ENCODE measurements at places on chromosomes 1 and 21.

DNA sequence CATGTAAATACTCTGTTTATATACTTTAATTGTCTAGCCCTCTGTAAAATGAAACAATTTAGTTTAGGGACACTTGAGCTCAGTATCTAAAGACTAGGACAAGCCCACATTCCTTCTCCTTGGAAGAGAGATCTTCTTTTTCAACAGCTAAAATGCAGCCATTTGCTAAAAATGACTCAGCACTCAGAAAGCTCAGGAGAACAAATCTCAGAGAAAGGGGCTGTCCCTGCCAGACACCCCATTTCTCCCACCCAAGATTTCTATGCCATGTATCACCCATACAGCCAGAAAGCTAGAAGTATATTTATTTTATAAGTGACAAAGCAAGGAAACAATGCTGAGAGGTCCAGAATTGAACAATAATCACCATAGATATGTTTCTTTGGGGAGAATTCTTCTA is 23.2 kb upstream of the PRDX6 start:
- no peak for DNase-seq

- no peak for DNase-seq
These were observed 10.4 kb upstream of the BOLA1 start for GRCh38 chr1:149888999-149889289.

DNA sequence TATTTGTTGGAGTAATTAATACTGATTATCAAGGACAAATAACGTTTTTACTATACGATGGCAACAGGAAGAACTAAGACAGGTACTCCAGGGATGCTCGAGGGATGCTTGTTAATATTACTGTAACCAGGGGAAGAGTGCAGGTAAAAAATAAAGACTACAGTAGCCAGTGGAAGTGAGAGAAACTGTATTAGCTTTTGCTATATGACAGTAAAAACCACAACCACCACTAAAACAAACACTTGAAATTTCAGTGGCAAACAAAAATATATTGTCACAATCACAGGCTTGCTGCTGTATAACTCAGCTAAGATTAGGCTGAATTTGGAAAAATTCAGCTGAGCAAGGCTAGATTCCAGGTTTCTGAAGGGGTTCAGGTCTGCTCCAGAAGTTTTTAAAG is 812.6 kb upstream of the ADGRL4 start:
- DNase-seq: no peak

- no peak for DNase-seq
These were observed 56.7 kb downstream of the MRPL39 start for GRCh38 chr21:25550352-25551120.

DNA sequence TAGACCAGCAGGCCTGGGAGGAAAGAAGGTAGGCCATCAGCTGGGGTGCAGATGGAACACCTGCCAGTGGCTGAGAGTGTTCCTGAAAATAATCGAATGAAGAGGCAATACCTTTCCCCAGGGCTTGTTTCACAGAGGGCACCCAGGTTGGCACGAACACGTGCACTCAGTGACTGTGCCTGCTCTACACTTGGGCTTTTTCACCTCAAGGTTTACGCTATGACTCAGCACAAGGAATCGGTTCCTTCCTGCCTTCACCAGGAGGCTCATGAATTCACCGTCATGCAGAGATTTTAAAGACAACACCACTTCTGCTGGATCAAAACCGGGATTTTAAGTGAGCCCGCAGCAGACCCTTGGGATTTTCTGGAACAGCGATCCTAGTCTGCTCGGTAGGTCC is 118.5 kb upstream of the ADAR start:
- no peak for DNase-seq

DNA sequence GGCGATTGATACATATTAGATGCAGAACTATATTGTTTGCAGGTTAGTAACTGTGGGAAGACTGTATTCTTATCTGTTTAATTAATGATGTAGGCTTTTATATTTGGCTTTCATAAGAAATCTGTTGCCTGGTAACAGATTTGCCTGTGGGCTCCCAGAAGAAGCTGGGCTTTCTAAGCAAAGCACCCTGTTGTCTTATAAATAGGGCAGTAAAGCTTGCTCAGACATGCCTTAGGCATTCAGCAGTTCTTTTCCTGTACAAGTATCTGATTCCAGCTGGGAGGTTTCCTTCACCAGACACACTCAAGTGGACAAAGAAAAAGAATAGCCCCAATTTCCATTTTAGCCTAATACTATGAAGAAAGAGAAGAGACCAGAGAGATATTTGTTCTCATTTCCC is 524.0 kb downstream of the LRRIQ3 start:
- DNase-seq: no peak

DNA sequence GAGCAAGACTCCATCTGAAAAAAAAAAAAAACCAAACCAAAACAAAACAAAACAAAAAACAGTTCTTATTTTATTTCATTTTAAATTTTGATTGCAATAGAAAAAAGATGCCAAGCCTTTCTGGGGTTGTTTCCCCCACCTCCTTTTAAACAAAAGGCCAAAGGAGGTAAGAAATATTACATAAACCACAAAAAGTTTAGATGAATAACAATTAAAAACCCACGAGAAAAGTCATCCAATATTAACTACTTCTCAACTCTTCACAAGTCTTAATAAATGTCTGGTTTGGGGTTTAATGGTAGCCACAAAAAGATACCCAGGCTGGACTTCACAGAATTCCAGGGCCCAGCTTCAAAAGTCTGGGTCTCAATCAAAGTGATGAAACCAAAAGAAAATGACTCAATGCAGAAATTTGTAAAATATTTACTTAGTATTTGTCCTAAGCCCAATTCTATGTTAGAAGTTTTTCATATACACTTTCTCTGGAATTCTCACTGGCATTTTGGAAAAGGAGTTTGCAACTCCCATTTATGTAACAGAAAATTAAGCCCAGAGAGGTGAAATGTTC is 47.0 kb upstream of the SDC3 start:
- no peak for DNase-seq

- DNase-seq: no peak
These were observed 43.0 kb upstream of the IKBKE start for GRCh38 chr1:206427291-206427690.

DNA sequence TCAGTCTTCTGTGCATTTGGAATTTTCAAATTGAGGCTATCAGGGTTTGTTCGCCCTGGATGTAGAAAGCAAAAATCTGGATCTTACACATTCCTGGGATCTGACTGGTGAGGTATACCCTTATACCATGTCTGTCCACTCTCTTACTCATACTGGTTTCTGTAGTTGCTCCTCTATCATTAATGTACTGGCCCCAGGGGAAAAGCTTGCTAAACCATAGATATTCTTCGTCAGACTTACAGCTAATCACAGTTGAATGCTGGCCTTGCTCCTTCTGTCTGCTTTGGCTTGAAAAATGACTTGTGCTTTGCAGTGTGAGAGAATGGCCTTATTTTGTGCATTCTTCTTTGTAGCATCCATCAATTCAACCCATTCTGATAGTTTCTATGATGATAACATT is 30.5 kb downstream of the TBCE start:
- DNase-seq: no peak

- DNase-seq: no peak
These were observed 3.2 kb upstream of the TAL1 start for GRCh38 chr1:47235241-47235681.

DNA sequence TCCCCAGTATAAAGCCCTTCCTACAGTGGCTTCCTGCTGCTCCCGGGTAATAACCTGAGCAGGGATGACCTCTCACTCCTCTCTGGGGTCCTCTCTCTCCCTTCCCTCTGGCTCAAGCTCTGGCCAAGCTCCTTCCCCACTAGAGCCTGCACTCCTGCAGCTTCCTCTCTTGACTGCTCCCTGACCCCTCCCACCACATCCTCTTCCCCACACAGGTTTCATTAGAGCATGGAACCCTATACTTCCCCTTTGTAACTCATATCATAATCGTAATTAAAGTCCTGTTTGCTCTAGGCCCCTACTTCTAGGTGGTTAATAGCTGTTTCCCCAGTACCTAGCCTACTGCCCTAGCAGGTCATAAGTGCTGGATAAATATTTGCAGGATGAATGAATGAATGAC is 146.2 kb downstream of the C1orf21 start:
- no peak for DNase-seq

GRCh38 chr1:10916991-10917390 is 95.5 kb upstream of the TARDBP start:
- DNase-seq: no peak

GRCh38 chr1:21605964-21606705 is 63.0 kb downstream of the RAP1GAP start:
- no peak for DNase-seq

- no peak for DNase-seq
These were observed 717 bp downstream of the UBIAD1 start for GRCh38 chr1:11273595-11274234.

GRCh38 chr1:201938440-201939035 is 7.8 kb downstream of the LMOD1 start:
- DNase-seq: no peak

DNA sequence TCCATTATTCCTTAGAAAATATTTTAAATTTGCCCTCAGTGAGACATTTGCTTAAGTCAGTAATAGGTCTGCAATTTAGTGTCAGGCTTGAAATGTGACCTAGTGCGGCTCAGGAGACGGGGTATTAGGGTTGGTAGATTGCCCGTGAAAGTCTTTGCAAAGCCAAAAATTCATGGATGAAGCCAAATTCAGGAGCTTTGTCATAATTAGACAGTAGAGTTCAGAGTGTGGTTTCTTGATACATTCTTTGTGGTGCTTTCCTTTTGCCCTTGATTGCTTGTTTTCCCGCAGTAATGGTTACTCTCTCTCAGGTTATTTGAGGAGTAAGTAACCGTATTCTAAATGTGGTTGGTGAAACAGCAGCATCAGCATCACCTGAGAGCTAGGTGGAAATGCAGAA is 120.7 kb downstream of the RPS6KC1 start:
- no peak for DNase-seq

GRCh38 chr21:45249626-45250025 is 38.1 kb downstream of the POFUT2 start:
- no peak for DNase-seq

DNA sequence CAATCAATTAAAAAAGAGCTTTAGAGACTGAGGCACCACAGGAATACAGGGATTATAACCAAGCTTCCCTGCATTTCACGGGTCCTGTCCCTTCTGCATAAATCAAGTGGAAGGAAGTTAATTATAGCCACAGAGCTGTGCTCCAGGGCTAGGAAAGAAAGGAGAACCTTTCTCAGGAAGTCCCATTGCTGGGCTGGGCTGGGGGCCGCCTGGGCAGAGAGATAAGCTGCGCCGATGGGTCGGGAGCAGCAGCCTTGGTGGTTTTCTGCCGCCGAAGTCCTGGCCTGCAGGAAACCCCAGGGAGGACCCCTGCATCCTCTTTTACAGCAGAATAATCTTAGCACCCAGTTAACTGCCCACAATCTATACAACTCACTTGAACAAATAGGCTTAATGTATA is 12.6 kb upstream of the CD34 start:
- no peak for DNase-seq

- no peak for DNase-seq
These were observed 9.9 kb upstream of the C1orf141 start for GRCh38 chr1:67144696-67145095.
